Thymus (tissue), 14 donors: ENCODE measurements at places on chromosomes 6 and 20.

DNA sequence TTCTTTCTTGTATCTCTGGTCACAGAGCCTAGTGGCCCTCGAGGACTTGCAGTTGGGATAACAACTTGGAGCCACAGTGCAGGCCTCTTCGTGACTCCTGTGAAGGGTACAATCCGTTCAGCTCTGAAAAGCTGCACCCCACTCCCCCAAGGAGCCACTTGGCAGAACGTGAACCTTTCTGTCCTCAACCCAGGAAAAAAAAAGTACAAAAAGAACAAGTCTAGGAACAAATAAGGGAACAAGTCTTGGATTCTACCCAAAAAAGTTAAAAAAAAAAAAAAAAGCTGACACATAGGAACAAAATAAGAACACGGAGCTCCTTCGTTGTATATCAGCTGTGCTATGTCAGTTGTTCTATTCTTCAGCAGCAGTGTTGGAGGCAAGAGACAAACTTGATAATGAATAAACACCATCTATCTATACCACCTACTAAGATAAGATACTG, 77.9 kb upstream of the TULP1 start:
- no peak for DNase-seq

DNA sequence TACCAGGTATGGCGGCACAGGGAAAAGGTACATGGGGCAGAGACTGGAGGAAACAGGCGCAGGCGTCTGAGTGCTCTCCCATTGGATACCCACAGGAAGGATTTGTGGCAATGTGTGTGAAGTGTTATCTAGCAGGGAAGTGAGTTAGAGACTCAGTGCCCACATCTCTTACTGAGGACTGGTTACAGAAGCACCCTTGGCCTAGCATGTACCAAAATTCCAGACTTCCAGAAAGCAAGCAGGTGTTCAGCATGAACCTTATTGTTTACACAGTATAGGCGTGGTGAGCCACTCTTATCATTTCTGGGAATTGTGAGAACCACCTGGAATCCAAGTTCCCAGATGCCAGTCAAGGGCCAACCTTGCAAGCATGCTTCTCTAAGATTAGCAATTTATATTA, 14.2 kb downstream of the MANBAL start:
- no peak for DNase-seq

DNA sequence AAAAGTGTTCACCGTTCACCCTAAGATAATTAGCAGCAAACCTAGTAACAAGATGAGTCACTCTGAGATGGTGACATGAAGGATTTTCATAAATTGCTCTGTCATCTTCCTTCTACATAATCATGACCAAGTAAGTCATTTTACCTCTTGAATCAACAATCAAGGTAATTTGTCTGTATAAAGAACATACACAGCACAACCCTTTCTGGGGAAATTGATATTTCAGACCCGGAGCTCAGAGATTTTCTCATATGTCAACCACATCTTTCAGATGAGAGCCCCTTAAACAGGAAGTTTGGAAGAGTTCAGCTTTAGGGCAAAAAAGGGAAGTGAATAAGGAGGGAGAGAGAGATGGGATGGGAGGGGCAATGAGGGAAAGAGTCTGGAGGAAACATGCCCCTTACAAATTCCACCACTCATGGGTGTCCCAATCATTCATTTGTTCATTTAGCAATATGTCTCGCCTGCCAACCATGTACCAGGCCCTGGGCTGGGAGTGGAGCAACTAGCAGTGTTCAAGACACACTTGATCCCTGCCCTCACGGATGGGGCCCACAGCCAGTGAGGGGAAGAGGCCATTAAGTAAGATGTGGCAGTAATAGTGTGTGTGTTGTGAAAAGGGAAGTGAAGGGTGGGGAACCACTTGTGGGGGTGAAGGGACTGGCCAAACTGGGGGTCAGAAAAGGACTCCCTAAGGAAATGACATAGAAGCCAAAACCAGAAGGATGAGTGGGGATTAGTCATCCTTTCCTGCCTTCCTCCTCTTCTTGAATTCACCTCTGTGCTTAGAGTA, 190.9 kb downstream of the MAFB start:
- no peak for DNase-seq

DNA sequence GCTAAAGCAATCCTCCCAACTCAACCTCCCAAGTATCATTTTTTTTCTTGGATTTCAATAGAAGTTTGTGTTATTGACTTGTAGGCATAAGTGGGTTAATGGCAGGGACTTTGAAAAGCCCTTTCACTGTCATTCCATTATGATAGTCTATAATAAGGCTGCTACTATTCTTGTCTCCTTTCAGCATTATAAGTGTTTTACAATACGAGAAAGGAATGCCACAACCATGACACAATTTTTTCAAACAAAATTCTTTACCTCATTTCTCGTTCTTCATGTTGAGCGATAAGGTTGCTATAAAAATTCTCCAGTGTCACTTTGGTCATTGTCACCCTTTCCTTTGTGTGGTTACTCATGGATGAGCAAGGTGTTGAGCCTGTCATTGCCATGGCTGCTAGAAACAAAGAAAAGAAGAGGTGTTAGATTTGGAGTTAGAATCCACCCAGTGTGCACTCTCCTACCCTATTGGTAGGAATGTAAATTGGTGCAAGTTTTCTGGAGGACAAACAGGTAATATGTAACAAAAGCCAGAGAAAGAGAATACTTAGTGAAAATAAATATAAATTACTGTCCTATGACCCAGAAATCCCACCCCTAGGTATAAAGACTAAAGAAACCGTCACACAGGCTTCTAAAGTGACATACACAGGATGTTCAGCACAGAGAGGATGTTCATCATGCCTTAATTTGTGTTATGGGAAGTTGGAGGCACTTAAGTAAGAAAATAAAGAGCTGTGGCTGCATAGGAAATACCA, 7.3 kb downstream of the STK38 start:
- DNase-seq = no peak

GRCh38 chr6:37244430-37245310, 12.9 kb upstream of the TBC1D22B start:
- DNase-seq = no peak

DNA sequence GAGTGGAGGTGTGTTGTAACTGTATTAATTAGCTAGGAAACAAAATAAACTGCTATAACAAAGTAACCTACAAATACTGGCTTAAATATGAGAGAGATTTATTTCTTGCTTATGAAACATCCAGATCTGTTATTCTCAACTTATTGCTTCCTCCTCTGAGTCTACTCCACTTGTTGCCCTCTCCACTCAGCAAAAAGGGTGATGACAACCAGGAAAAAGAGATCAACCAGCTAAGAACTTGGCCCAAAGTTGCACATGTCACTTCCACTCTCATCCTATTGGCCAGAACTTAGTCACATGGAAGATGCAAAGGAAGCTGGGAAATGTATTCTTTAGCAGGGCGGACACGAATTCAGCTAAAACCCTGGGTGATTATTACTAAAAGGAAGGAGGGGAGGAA, 5.2 kb upstream of the TP53RK start:
- no peak for DNase-seq

- no peak for DNase-seq
These were observed 114.1 kb upstream of the SMLR1 start for GRCh38 chr6:130713144-130713543.
